Activated T-cell treated with anti-CD3 and anti-CD28 coated beads, Interleukin-2, amount 50 U/mL, for 24 hours (primary cell): ENCODE measurements at places on chromosomes 6 and 20.

DNA sequence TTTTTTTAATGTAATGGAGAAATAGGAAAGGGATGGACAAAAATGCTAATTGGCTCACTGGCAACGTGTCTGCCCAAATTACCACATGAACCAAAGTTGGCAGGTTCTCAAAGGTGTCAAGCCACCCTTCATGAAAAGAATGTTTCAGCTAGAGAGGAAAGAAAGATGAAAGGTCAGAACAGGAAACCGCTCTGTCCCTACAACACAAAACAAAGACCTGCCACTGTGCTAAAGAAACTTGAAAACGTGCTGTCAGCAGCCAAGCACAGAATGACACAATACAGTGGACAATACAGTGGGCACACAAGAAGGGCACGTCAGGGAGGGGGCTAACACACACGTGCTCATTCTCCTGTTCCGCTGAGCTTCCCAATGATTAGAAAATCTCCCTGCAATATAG lies 4.9 kb downstream of the PREP start:
- no peak for DNase-seq

DNA sequence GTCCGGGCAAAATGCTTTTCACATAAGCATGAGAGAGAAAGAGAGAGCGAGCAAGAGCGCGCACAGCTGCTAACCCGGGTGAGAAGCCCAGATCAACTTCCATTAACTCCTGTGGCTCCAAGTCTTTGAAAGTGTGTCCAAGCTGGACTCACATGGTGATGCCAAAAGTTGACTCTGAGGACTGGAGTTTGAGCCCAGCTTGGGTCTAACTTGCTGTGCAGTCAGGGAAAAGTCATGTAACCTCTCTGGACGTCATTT lies 357.2 kb upstream of the SULF2 start:
- no peak for DNase-seq

DNA sequence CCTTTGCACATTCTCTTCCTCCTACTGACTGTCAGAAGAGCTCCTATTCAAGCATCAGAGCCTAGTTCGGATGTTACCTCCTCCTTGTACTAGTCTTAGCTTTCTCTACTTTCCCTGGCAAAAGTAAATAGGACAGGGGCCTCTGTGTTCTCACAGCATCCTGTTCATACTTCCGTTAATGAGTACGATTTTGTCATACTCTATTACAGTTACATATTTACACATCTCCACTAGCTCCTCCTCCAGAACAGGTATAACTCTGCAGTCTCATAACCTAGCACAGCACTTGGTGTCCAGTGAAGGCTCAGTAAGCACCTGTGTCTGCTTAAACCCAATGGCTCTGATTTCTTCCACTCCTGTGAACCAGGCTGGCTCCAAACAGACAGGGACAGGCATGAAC lies 7.0 kb downstream of the ELMO2 start:
- DNase-seq: no peak

DNA sequence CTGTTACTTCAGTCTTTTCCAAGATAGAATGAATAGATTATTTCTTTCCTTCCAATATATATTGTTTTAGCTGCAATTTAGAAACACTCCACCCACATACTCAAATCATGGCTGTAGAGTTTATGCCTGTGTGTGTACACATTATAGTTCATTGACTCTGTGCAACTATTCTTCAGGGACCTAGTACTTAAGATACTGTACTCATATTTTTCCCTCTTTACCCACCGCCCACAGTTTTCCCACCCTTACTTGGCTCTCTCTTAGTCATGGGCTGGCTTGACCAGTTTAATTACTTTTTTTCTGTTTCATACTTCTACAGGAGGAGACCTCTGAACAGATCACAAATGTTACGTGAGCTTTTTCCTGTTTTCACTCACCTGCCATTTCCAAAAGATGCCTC lies 30.4 kb downstream of the C6orf89 start:
- DNase-seq: no peak

DNA sequence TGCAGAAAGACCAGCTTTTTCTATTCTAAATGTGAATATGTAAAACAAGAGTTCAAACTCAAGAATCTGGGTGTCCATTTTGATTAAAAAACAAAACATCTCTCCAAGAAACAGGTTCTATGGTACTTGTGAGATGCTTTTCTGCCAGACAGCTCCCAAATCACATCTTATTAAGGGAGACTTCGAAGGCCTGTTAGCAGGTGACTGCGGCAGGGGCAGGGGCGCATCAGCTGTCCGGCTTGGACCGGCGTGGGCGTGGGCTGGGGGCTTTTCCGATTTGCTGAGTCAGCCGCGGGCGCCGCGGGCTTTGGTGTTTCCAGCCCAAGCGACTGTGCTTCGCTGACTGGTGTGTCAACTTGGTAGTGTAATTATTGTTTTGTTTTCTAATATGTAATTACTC lies 32.6 kb downstream of the TFAP2A start:
- no peak for DNase-seq

GRCh38 chr6:14791526-14791925 lies 454.3 kb upstream of the JARID2 start:
- DNase-seq: no peak

DNA sequence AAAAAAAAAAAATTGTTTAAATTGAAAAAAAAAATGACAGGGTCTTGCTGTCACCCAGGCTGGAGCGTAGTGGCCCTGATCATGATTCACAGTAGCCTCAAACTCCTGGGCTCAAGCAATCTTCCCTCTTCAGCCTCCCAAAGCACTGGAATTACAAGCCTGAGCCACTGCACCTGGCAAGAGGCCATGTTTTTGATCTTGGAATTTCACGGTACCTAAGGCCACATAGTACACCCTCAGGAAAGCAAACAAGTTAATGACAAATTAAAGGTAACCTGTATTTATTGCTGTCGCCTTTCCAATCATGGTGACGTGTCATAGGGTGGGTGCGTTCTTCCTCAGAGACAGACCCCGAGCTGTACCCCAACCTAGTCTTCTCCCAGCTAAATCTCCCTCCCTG lies 79.2 kb downstream of the LINC00237 start:
- no peak for DNase-seq
